ENCODE measurements at places on chromosomes 1 and 21.

DNA sequence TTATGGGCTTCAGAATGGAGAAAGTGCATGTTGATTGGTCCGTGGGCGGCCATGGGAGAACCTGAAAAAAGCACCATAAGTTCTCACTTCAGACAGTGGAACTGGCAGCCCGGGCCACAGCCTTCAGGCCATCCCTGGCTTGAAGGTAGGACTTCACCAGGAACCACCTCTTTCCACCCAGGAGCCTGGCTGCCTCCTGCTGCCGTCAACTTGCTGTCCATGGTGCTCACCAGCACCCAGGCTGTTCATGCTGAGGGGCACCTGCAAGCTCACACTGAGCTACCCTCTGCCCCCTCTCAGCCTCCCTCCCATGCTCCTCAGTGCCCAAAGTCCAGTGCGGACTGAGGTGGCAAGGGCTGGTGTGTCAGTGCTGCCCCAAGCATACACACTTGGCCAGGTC lies 12.9 kb upstream of the FNBP1L start:
- no peak for DNase-seq

GRCh38 chr1:219708919-219709543 lies 96.1 kb upstream of the ZC3H11B start:
- no peak for DNase-seq

DNA sequence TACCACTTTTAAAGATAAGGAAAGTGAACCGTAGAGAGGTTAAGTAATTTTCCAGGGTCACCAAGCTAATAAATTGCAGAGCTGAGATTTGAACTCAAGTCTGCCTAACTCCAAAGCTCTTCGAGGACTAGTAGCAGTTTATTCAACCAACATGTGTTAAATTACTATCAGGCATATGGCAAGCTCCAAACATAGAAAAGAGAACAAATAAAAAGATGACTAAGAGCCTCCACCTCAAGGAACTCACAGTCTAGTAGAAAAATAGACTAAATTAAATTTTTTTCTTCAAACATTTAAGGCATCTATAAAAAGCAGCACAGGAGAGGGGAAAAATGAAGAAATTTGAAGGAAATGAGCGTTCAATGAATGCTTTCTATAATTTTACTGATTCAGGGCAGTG lies 22.2 kb downstream of the SLC9C2 start:
- DNase-seq = no peak

DNA sequence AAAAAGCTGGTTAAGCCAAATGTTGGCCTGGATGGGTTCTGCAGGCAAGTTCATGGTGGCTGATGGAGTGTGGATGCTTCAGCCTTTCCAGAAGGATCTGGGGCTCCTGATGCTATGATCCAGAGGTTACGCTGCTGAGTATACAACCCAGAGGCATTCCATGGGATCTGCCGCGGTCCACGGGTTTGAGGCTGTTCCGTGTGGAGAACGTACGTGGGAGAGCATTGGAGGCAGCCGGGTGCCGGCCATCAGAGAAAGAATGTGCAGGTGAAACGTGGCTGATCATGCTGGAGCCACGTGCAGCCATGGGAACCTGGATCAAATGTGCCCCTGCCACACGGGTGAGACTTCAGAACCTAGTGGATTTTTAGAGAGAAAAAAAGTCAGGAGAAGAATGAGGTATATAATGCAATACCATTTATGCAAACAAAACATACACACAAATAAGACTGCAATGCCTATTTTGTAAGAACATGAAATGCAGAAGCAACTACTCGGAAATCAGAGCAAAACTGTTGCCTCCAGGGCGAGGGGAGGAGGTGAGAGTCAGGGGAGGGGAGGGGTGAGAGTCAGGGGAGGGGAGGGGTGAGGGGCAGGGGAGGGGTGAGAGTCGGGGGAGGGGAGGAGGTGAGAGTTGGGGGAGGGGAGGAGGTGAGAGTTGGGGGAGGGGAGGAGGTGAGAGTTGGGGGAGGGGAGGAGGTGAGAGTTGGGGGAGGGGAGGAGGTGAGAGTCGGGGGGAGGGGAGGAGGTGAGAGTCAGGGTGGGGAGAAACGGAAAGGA lies 116.5 kb upstream of the C1orf174 start:
- DNase-seq = no peak

DNA sequence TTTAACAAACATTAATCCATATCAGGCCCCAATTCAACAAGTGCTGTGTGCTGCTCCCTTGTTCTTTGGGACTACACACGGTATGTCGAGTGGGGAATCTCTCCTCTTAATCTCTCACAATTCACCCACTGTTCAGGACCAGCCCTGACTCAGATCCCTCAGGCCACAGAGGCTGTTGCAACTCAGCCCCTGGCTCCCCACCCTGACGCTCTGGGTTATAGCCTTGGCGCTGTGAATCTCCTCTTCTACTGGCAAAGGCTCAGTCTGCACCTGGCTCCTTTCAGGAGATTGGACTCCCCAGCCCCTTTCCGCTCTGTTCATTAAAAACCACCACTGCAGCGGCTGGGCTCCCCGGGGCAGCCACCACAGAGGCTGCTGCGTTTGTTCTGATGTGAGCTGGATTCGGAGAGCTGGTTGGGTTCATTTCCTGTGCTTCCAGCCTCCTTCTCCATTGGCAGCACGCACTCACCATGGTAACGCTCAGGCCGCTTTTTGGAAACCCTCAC lies 13.0 kb downstream of the CAPN8 start:
- DNase-seq = no peak

GRCh38 chr1:234256359-234256758 lies 116.9 kb upstream of the COA6 start:
- DNase-seq = no peak

DNA sequence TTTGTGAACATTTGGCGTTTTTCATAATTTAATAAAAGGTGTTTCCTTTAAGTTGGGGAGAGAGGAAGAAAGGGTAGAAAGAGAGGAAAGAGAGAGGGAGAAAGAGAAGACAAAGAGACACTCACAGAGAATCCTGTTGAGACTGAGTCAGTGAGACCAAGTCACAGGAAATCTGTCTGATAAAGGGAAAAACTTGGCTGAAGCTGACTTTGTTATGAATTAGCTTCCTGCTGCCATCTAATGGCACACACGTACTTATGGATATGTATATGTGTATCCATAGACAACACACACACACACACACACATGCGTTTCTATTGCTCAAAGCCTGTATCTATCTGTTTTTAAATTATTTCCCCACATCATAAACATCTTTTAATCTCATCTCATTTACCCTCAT lies 42.5 kb upstream of the DISC1 start:
- no peak for DNase-seq

- no peak for DNase-seq
Measured at GRCh38 chr1:208047975-208048374, 137.1 kb upstream of the CD34 start.

DNA sequence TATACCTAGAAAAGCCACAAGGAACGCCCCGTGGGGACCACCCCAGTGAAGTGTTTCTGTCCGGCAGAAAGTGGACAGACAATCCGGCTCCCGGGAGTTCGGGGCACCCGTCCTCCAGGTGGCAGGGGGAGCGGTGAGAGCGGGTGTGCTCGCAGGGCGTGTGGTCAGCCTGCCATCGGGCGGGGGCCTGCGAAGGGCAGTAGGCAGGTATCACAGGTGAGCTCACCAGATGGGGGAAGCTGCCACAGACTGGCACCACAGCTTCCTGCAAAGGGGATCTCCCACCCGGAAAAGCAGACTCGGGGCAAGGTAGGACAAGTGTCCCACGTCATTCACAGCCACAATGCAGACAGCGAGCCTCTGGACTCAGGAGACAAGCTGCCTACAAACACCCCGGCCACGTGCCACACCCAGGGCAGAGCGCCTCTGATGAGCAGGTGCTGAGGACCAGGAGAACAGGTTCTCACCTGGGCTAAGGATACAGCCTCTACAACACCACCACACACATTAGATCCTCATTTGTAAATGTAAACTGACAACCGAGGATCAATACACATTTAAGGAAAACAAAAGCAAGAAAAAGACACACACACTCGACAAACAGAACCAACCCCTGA lies 36.4 kb downstream of the VPS26C start:
- DNase-seq = no peak

DNA sequence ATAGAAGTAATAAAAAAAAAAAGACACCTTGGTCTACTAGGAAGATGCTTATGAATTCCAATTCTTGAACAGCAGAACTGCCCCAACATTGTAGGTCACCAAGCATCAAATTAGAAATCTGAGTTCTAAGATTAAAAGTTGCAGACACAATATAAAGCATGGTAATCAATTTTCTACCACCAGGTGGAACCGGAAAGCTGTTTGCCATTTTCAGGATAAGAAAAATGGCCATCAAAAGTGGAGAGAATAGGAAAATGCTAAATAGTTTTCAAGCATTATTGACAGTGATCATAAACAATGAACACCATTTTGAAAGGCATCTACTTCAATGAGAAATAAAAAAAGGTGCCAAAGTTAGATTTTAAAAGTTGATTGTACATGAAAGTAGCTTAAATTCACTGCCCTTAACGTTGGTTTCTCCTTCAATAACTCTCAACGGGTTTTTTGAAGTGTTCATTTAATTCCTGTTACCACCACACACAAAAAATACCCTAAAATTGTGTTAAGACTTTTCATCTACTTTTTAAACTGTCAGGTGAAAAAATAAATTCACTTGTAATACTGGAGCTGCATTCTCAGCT lies 252.9 kb downstream of the KCNT2 start:
- no peak for DNase-seq

GRCh38 chr1:236009857-236010256 lies 55.0 kb downstream of the NID1 start:
- DNase-seq = no peak

DNA sequence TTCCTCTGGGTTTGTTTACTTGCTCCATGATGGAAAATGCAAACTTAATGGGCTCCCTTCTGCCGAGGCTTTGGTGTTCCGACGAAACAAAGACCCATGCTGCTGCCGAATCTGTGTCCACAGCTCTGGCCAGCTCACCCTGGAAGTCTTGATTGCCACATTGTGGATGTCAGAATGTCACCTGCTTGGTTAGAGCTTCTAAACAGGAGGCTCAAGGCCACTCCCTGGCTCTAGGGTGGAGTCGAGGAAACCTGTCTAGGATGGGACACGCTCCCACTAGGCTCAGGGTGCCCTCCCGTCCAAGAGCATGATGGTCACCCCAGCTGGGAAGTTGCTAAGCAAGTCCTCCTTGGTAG lies 279.3 kb upstream of the VAMP3 start:
- DNase-seq = no peak

DNA sequence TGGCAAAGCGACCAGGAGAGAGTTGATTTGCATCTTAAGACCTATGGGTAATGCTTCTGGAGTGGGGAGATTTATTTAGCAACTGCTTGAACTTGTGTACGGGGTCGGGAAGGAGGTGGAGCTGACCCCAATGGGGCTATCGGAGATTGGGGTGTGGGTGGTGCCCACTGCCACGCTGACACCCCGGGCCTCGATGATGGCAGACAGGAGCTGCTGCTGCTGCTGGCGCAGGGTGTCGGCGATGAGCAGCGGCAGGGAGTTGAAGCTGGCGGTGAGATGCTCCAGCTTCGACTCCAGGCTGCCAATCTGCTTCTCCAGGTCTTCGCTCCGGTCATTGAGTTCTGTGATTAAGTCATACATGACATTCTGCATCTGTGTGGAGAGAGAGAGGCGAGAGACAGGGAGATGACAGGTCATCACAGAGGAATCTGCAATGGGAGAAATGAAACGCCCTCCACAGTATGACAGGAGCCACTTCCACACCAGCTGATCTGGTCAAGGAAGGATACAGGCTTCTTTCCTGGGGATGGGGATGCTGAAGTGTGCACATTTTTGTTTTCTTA lies 100.0 kb upstream of the ADAR start:
- no peak for DNase-seq

DNA sequence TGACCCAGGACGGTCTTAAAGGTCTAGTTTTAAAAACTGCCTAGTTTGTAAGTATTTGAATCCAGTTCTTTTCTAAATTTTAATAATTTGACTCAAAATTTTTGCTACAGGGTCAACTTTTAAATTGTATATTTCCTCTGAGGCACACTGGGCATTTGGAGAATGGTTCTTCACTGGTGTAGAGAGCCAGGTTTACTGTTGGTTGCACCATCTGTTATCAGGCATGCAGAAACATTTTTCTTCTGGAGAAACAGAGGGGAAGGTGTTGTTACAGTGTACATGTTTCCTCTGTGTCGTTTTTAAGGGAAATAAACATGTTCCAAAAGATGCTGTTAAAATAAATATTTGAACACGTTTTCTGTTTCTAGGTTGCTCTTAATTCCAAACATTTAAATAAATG lies 39.0 kb upstream of the RWDD3 start:
- DNase-seq = no peak

DNA sequence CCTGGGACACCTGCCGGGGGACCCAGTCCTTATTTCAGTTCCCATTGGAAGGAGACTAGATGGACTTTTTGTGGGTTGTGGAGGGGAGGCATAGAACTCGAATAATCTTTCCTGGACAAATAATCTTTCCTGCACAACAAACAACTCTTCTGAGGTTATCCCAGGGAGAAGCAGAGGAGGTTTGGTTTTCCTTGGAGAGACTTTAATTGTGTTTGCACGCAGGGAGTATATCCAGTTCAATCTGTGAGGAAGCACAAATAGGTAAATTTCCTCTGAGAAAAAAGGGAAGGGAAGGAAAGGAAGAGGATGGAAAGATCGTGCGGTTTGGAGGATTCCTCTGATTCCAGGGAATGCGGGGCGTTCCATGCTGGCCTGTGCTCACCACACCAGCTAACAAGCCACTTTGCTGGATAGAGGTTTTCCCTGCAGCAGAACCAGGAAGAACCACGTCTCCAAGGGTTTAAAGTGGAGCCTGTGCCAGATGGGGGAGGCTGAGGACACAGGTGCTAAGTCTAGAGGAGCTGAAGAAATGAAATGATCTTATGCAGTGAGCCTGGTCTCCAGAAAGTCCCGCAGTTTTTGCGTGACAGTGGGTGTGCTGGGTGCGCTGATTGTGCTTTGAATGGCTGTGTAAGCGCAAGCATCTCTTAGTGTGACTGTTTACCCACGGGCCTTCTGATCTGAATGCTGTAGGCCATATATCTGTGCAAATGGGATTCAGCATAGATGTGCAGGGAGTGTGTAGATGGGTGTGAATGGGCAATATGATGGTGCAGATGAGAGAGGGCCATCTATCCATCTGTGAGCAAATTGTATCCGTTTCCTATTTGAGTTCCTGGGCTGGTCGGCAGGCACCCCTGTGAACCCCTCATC lies 7.6 kb downstream of the PAX7 start:
- DNase-seq = no peak

GRCh38 chr1:22627331-22627730 lies 9.1 kb upstream of the C1QA start:
- DNase-seq = no peak

GRCh38 chr1:53871773-53872484 lies 17.7 kb downstream of the YIPF1 start:
- no peak for DNase-seq

GRCh38 chr1:198500096-198500495 lies 40.4 kb downstream of the ATP6V1G3 start:
- no peak for DNase-seq

- no peak for DNase-seq
Measured at GRCh38 chr1:76115171-76115570, 40.6 kb downstream of the ST6GALNAC3 start.

DNA sequence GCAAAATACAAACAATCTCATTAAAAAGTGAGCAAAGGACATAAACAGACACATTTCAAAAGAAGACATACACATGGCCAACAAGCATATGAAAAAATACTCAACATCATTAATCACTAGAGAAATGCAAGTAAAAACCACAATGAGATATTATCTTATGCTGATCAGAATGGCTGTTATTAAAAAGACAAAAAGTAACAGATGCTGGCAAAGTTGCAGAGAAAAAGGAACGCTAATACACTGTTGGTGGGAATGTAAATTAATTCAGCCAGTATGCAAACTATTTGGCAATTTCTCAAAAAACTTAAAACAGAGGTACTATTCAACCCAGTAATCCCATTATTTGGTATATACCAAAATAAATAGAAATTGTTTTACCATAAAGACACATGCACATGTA lies 32.2 kb upstream of the TNFSF18 start:
- DNase-seq = no peak

Measured in keratinocyte (primary cell).